SJSA1 (cell line): ENCODE measurements at places on chromosomes 4 and X.
A peak's percentile ranks its signal among the peaks of the same experiment; 100 is the strongest.

DNA sequence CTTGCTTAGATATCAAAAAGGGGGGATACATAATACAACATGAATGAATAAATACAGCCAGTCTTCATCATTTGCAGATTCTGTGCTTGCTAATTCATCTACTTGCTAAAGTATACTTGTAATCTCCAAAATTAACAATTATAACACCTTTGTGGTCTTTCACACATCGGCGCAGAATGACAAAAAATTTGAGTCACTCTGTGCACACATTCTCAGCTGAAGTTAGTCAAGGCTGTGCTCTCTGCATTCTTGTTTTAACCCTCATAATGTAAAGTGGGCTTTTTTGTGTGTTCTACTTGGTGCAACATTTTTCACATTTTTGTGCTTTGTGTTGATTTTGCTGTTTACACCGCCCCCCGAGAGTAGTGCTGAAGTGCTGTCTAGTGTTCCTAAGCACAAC is 65.8 kb upstream of the GPRIN3 start:
- no peak overlapping the region for H3K4me3 ChIP-seq
- peaks cover 3% of the 10 kb centered on the region; the same call in 1 of the 2 replicates for H3K27me3 ChIP-seq
- H3K27ac ChIP-seq = no peak overlapping the region
- H3K4me1 ChIP-seq = no peaks in the 10 kb centered on the region
- DNase-seq = no peak

- H3K36me3 ChIP-seq = no peaks in the 10 kb centered on the region
- no peak for DNase-seq
- no peak overlapping the region for H3K27ac ChIP-seq
- no peaks in the 10 kb centered on the region for H3K27me3 ChIP-seq
- no peaks in the 10 kb centered on the region for H3K4me1 ChIP-seq
Measured at GRCh38 chr4:89914609-89915550, 20.2 kb downstream of the MMRN1 start.

DNA sequence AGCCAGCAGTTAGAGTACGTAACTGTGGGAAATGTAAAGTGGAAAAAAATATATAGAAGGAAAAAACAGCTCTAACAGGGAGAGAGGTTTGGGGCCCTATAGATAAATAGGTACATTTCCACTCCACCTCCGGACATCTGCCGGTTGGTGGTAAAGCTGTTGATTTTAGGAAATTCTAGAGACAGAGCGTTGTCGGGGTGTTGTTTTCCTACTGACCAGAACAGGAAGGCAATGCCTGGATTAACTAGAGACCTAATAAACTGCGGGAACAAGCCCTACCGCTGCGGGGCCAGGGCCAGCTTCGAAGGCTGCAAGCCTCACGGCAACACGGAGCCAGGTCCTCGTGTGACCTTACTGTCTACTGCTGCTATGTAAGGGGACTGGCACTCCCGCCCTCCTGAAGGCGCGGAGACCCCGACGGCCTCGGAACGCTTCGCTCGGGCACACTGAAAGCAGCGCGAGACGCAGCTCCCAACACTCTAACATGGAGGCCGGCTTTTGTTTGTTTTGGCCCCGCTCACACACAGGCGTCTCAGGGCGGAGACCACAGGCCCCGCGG is 702 bp upstream of the CDKN2AIP start:
- peaks cover 34% of the 10 kb centered on the region for H3K4me1 ChIP-seq
- H3K27me3 ChIP-seq = no peaks in the 10 kb centered on the region
- H3K36me3 ChIP-seq = peaks cover 42% of the 10 kb centered on the region
- peak overlapping the region; percentile 86 for H3K27ac ChIP-seq
- DNase-seq = no peak
- peak overlapping the region; percentile 70 for H3K4me3 ChIP-seq

- no peaks in the 10 kb centered on the region for H3K4me1 ChIP-seq
- no peak overlapping the region for H3K27ac ChIP-seq
Measured at GRCh38 chr4:109754093-109754857, 24.4 kb upstream of the PLA2G12A start.

DNA sequence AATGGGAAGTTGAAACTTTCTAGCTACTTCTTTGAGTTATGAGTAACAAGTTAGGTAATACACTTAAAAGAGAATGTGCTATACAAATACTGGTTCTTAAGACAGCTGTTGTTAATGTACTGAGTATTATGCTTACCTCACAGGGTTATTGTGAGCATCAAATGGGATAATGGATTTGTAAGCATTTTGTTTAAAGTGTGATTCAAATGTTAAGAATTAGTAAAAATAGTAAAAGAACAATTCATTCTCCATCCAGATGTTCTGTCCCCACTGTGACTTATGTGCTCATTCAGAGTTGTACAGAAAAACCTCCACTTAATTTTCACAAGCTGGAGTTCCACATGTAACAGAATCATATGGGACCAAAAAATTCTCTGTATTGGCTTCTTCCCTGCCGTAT is 63.6 kb downstream of the AR start:
- peaks cover 71% of the 10 kb centered on the region for H3K4me1 ChIP-seq
- peak overlapping the region; percentile 80 for H3K27ac ChIP-seq
- no peak overlapping the region for H3K4me3 ChIP-seq
- no peak for DNase-seq
- H3K27me3 ChIP-seq = no peaks in the 10 kb centered on the region

DNA sequence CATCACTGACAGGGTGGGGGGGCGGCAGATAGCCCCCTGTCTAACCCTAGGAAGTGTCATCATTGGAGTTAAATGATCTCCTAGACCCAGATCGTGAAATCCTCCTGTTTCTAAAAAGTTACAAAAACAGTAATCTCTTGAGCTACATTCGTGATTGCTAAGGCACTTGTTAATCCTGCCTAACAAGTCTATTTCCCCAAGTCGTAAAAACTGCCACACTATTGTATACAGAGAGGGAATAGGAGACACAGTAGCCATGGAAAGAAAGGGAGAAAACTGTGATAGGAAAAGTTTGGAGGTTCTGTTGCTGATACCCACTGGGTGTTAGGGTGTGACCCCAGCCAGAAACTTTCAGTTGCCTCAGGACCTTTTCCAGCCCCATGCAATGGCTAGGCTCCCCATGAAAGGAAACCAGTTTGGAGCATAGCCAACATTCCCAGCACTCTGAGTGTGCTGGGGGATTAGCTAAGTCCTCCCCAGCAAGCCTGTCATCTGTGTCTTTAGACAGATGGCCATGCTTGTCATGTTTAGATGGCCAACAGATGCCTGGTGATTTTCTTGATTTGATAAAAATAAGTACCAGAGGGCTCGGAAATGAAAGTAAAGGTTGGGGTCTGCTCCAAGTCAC is 63.3 kb upstream of the ANXA10 start:
- H3K4me3 ChIP-seq = no peak overlapping the region
- peak; percentile 2 for DNase-seq
- H3K4me1 ChIP-seq = no peaks in the 10 kb centered on the region
- H3K27me3 ChIP-seq = no peaks in the 10 kb centered on the region
- H3K36me3 ChIP-seq = no peaks in the 10 kb centered on the region
- no peak overlapping the region for H3K27ac ChIP-seq

- peak; percentile 46 for DNase-seq
- peak overlapping the region; percentile 61 for H3K27ac ChIP-seq
- H3K36me3 ChIP-seq = no peaks in the 10 kb centered on the region
- H3K4me1 ChIP-seq = no peaks in the 10 kb centered on the region; the same call in 1 of the 2 replicates
- peak overlapping the region; percentile 37 for H3K4me3 ChIP-seq
Measured at GRCh38 chrX:149830192-149830873, 48.6 kb downstream of the MAGEA9 start.

DNA sequence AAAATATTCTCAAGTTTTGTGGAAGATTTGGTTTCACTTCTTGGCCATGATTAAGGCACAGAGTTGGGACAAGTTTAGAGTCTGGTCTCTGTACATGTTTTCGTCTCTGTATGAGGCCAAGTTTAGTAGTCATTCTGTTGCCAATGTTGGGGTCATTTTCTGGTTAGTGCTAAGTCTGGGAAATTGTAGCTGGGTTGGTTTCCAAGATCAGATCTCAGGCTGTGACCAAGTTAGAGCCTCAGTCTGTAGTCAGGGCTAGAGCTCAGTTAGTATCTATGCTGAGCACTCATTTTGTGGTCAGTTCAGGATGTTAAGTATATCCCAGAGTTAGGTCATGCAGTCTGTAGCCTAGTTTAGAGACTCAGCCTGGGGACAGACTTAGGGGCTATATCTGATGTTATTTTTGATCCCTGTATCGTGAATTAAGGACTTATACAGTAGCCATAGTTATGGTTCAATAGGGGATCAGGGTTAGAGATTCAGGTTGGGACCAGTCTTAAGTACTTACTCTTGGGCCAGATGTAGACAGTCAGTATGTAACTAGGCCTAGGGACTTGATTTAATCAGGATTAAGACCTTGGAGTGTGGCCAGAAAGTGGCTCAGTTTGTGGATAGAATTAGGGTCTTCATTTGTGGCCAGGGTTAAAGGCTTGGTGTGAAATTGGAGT is 6.6 kb upstream of the ENOX2 start:
- no peaks in the 10 kb centered on the region for H3K27me3 ChIP-seq
- DNase-seq = no peak
- no peaks in the 10 kb centered on the region for H3K4me1 ChIP-seq

- no peaks in the 10 kb centered on the region for H3K36me3 ChIP-seq
- no peak overlapping the region for H3K4me3 ChIP-seq
- H3K27ac ChIP-seq = no peak overlapping the region
- DNase-seq = no peak
- no peaks in the 10 kb centered on the region for H3K4me1 ChIP-seq
- no peaks in the 10 kb centered on the region for H3K27me3 ChIP-seq
Measured at GRCh38 chrX:20653070-20653469, 386.4 kb upstream of the RPS6KA3 start.

GRCh38 chr4:176656108-176656507 is 136.6 kb downstream of the VEGFC start:
- DNase-seq = no peak
- H3K27ac ChIP-seq = no peak overlapping the region
- no peak overlapping the region for H3K4me3 ChIP-seq
- no peaks in the 10 kb centered on the region for H3K27me3 ChIP-seq

DNA sequence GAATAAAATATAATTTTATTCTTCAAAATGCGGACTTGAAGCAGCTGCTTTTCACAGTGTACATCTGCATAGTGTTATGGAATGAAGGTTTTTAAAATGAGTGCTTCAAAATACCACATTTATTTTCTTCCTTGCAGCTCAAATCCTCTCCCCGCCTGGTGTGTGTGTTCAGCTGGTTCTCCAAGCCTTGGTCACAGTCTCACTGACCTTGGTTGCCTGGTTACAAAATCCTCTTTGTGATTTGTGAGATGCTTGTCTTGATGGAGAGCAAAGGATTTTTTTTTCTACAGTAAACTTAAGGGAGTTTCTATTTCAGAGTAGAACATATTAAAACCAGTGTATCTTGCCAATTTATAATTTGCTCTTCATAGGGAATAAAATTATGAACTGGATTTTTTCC is 139.2 kb downstream of the PCDH18 start:
- no peaks in the 10 kb centered on the region for H3K4me1 ChIP-seq
- DNase-seq = no peak
- no peaks in the 10 kb centered on the region for H3K36me3 ChIP-seq
- no peak overlapping the region for H3K4me3 ChIP-seq
